ENCODE measurements at places on chromosomes 3 and 15.

GRCh38 chr15:90075420-90076289 lies 26.6 kb downstream of the IDH2 start:
- no peak for DNase-seq

DNA sequence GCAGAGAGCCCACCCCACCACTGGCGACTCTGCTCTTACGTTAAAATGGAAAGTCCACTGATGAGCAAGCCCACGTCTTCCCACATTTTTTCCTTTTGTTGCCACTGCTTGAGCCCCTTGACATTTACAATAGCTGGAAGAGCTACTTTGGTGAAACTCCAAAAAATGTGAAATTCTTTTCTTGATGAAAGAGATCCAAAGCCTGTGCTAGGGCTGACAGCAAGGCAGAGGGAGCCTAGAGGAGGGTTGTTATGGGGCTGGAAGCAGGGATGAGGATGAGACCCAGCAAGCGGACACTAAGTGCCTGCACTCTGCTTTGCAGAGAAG lies 97.1 kb downstream of the CEMIP start:
- DNase-seq, result no peak

- no peak for DNase-seq
Observed at GRCh38 chr15:97683831-97684230, 276.7 kb upstream of the ARRDC4 start.

GRCh38 chr3:137420198-137420995 lies 343.7 kb upstream of the SOX14 start:
- DNase-seq, result no peak

DNA sequence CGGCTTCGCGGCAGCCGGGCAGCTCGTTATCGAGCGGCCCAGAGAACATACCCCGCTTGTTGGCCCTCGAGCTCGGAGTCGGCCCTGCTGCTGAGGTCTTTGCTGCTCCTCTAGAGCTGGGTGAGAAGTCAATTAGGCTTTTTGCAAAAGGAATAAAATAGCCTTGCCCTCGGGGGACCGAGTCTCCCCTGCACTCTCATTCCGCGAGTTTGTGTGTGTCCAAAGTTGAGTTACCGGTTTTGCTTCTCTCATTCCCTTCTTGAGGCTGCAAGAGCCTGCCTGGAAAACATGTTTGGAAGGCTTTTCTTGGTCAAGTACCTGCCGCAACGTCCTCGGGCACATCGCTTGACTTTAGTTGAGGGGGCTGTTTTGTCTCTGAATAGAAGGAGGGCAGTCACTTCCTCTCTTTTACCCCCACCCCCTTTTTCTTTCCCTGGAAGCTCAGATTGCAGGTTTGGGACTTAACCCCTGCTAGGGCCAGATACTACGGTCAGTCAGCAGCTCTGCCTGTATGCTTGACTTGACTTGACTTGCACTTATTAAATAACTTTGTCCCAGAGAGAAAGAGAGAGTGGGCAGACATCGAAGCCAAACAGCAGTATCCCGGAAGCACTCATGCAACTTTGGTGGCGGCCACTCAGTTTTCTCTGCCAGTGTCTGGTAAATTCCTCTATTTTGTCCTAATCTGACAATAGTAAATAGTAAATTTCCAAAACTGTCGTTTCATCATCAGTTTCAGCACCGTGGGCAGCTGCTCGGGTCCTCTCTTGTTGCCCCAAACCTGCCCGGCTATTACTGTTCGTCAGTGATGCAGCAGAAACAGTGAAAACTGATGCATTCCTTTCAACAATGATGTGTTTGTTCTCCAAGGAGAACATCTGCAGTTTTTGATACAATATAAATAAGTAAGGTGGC lies 609 bp downstream of the RNF13 start:
- DNase-seq, result no peak

- no peak for DNase-seq
Observed at GRCh38 chr3:148042663-148043445, 633.7 kb downstream of the ZIC1 start.

DNA sequence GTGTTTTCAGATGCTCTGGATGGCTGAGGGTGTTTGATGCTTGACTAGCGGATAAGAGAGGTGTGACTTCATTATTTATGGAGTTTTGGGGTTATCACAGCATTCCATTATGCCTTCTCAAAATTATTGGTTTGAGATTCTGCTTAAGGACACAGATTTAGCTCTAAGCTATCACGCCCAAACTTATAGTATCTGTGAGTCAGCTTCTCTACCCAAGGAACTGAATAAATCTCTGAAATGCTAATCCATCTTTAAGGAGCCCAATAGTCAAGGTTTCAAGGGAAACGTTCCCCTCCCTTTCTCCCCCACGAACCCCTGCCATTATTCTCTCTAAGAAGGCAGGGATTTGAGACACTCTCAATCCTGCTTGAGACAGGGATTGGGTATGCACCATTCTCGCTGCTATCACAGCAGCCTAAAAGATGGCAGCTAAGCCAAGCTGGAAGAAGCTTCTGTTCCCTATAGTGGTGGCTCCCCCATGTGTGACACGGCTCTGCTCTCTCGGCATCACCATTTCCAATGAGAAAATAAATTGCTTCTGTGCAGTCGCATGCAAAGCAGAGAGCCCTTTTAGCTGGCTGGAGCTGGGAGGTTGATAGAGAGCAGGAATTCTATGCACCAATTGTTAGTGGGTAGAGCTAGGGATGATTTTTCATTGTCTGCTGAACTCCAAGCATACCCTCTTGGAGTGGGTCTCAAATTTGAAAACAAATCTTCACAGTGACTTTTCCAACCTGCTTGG lies 151.1 kb downstream of the IL20RB start:
- no peak for DNase-seq

DNA sequence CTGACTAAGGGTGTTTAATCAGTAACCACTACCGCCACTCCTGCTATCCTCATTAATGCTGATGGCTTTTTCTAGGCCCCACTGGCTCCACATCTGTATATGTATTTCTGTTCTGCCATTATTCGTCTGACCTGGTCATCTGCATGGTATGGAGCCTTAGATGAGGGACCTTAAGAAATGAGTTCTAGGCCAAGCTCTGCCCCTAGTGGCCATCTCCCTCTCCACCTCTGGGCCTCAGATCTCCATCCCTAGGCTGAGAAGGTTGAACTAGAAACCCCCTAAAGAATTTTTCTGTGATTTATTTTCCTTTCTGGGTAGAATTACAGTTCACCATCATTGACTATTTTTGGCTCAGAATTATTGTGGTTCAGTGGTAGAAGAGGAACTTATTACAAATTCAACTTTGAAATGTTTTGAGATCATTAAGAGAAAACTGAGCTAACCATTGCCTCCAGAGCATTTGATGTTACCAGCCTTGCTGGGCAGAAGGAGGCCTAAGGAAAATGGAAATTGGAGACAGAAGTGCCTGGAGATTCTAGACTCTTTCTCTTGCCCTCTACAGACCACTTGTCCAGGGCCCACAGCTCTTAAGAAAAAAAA lies 325.2 kb upstream of the NR2E3 start:
- DNase-seq, result no peak

DNA sequence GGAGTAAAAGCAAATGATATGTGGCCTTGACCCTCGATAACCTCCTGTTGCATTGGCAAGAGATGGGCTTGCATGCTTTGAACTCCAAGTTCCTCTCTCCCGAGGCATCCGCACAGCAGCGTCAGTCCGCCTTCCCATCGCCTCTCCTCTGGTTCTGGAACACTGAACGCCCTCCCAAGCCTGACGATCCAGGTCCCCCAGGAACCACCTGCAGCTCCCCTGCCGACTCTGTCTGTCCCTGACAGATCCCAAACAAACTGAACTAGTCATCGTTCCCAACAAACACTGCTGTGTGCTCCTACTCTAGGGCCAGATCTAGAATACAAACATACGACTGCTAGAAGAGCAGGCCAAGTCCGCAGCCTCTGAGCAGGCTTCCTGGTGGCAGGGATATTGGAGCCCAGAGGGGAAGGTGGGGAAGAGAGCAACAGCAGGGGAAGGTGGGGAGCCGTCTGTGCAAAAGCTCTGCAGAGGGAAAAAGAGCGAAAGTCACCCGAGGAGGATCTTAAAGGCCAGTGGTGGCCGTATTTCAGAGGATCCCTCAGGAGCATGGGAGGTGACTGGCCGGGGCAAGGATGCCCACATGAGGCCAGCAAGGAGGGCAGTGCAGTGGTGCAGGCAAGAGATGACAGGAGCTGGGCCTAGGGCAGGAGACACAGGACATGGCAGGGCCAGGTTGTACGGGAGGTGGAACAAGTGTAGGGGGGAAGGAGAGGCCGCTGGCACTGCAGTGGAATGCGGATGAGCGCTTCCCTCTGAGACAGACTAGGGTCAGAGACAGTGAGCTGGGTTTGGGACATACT lies 50.8 kb downstream of the PCSK6 start:
- no peak for DNase-seq

- DNase-seq, result no peak
Observed at GRCh38 chr3:53836084-53836872, 9.9 kb downstream of the CHDH start.

GRCh38 chr3:47432673-47433072 lies 43.1 kb downstream of the SCAP start:
- DNase-seq, result no peak

- DNase-seq, result no peak
Observed at GRCh38 chr15:69568173-69569009, 115.8 kb downstream of the RPLP1 start.

All from stimulated activated CD4-positive, alpha-beta T cell treated with anti-CD3 and anti-CD28 coated beads, Interleukin-1b, Interleukin-23, amount 100 ng/mL, for 1 hour (primary cell).